ENCODE measurements at places on chromosomes 16 and 17. TPM values are rescaled to one million over a fixed set of nuclear protein-coding genes. Genes with fewer than 3 reads are reported as not detected.
A peak's percentile ranks its signal among the peaks of the same experiment; 100 is the strongest.

DNA sequence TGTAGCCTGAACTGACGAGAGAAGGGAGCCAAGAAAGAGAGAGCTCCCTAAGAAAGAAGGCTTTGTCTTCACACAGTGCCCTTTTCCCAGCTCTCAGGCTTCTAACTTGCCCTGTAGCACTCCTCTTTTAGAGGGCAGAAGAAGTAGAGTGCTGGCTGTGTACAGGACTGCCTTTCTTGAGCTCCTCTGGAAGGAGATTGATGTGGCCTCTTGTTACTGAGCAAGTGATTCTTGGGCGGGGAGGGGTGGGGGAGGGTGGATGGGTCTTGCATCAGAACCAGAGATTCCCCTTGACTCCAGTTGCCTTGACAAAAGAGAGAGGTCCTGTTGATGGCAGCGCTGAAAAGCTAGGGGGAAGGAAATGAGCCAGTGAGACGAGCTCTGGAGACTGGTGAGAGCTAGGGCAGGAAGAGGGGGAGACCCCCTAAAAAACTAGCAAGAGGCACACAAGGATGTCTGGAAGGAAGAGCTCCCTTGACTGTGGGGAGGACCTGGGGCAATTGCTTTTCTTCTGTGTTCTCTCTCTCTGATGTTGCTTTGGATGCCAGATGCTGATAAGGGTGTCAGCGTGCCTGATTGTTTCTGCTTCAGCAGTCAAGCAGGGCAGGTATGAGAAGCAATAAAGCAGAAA is 18.4 kb downstream of the GPR179 start:
- ATAC-seq = no peak

DNA sequence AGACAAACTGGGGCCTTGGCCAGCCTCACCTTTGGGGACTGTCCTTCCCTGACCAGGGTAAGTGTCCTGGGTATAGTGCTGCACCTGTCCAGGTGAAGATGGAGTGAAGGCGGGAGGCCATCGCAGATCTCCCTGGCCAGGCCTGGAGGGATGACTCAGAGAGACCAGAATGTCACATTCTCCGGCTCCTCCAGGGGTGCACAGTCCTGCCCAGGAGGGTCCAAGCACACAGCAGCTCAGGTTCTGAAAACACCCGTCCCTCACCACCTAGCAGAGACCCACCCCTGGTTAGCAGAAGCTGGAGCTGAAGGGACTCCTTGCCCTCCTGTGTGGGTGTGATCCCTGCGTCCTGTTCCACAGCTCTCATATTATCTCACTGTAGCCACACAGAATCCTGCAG is 21.9 kb downstream of the FA2H start:
- no peak for ATAC-seq

GRCh38 chr16:426115-426905 is 861 bp downstream of the RAB11FIP3 start:
- no peak for ATAC-seq

GRCh38 chr16:31148281-31148728 is 1.6 kb downstream of the PRSS36 start:
- peak; percentile 81 for ATAC-seq

DNA sequence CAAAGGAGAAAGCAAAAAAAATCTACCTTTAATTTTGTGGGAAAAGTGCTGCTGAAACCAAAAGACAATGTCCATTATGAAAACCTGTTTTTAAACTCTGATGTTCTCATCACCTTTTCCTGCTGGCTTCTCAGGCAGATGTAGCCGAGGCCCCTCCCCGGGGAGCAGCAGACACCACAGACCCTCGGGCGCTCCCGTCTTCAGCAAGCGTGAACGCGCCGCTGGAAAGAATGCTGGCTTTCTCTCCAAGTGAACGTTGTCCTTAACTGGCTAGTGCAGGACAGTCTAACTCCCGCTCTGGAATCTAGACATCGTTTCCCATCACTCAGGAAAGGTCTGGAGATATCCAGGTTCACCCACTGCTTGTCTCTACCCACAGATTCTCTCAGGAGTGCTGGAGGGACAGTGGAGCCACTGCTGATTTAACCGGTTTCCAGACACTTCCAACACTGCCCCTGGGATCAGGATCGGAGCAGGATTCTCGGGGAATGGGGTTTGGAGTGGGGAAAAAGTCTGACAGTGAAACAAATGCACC is 211.2 kb downstream of the RBFOX3 start:
- ATAC-seq = no peak

GRCh38 chr17:50280801-50281441 is 6.7 kb downstream of the TMEM92 start:
- ATAC-seq = no peak

DNA sequence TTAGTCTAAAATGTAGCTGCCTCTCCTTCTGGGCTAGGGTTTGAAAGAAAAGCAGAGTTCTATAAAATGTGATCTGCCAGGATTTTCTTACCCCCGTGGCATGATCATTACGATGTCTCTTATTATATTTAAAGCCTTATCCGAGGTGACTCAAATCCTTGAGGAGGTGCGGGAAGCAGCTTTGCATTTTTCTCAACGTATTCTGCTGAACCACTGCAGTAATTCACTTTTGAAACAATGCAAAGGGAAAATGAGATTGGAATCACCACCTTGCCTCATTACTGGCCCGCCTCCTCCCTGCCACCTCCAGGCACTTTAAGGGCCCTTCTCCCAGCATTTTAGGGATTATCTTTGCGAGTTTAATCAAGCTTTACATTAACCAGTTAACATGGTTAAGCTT is 9.7 kb upstream of the NOG start:
- no peak for ATAC-seq

DNA sequence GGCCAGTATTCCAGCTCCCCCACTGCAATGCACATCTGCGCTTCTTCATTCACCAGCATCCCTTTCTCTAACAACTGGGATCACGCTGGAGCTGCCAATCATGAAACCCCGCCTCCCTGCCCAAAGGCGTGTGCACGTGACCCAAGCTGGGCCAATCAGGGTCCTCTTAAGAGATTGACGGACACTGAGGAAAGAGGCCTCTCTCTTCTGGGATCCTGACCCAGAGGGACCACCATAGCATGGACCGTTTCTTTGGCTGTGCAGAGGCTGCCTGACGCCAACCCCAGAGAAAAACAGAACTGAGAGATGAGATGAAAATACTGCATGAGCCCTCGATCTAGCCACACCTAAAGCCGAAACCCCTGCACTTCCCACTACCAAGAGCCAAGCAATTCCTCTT is 32.0 kb downstream of the COTL1 start:
- no peak for ATAC-seq

GRCh38 chr16:81624760-81625543 is 154.1 kb upstream of the PLCG2 start:
- ATAC-seq = peak; percentile 86

DNA sequence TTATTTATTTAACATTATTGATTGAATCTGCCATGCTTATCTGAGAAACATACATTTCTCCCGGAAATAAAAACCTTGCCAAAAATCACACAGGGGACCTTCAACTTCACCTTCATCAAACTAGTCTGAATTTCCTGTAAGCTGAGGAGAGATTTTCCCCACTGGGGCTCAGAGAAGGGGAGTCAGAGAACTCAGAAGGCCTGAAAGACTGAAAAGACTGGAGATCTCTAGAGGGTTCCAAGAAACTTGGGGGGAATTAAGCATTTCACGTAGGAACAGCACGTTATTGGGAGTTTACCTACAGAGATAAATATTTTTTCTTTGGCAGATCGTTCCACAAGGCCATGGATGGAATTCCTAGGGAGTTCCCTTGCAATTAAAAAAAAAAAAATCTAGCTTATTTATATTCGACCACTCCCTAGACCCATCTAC is 528 bp upstream of the NOL11 start:
- ATAC-seq = no peak

DNA sequence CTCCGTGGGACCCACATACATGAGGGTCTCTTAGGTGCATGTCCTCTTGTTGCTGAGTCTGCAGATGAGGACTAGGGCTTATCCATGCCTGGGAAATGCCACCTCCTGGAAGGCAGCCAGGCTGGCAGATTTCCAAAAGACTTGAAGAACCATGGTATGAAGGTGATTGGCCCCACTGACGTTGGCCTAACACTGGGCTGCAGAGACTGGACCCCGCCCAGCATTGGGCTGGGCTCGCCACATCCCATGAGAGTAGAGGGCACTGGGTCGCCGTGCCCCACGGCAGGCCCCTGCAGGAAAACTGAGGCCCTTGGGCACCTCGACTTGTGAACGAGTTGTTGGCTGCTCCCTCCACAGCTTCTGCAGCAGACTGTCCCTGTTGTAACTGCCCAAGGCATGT is 38.2 kb upstream of the IL21R start:
- peak; percentile 22 for ATAC-seq

DNA sequence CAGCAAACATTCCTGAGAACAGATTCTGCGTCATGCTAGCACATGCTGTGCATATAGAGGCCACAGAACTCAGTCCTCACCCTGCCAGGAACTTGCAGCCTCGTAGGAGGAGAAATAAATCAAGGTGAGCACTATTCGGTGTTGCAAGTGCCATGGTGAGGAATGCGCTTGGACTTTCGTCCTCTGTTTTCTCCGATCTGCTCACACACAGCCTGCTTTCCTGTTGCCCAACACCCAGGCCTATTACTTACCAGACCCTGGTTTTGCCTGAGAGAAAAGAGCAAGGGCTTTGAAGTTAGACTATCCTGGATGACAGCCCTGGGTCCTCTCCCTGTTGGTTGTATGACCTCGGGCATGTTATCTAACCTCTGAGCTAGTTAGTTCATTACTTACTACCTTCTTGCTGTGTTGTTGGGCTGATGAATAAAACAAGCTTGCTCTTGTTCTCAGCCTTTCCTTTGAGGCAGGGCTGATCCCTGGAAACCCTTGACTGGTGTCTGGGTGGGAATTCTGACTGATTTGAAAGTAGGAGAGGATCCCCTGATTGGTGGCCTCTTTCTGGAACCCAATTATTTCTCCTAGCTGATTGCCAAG is 2.9 kb downstream of the ACSF2 start:
- peak; percentile 79 for ATAC-seq

- ATAC-seq = no peak
Observed at GRCh38 chr16:85423631-85424030, 189.5 kb upstream of the GSE1 start.

DNA sequence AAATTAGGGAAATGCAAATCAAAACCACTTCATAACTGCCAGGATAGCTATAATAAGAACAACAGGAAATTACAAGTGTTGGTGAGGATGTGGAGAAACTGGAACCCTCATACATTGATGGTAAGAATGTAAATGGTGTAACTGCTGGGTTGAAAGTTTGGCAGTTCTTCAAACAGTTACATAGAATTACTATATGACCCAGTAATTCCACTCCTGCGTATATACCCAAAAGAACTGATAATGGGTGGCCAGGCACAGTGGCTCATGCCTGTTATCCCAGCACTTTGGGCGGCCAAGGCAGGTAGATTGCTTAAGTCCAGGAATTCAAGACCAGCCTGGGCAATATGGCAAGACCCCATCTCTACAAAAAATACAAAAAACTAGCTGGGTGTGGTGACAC is 4.5 kb upstream of the CMTM4 start:
- no peak for ATAC-seq

DNA sequence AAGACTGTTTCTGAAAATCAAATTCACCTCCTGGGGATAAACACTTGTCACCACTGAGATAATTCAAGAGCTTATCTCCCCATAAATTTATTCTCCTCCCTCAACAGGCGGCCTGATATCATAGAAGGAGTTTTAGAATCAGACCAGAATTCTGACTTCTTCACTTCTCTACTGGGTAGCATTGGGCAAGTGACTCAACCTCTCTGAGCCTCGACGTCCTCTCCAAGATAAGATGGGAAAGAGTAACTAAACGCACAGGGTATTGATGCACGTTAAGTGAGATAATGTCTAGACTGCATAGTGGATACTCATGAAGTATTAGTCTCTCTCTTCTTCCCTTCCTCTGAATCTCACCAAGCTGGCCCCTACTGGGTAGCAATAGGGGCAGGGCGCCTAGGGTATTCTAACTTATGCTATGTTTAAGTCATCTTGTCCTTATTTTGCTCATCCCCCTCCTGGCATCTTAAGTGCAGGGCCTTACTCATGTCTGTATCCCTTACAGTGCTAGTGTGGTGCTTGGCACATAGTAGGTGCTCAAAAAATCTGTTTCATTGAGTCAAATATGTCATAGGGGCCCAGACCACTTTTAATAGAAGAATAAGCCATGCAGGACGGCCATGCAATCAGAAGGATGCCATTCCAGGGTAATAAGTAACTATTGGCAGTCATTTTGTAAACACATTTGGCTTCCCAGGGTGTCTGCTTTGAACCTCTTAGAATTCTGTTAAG is 476.4 kb upstream of the CCL2 start:
- ATAC-seq = no peak

- no peak for ATAC-seq
Observed at GRCh38 chr16:1789643-1790045, 3.9 kb downstream of the IGFALS start.

GRCh38 chr16:27566417-27566816 is 16.5 kb downstream of the KATNIP start:
- ATAC-seq = peak; percentile 76

DNA sequence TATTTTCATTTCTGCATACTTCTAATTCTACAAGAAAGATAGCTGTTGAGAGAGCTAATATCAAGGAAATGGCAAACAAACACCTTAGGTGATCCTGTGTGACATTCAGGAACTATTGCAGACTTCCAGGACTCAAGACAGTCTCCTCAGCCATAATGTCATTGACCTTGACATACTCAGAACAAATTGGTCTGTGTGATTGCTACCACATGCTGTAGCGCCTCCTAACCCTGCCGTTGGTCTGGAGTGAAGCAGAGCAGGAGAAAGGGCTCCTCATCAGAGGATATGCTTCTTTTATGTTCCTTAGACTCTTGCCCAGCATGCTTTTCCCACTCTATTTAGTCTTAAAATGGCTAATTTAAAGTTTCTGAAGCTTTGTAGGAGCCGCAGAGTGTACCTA is 194.2 kb upstream of the TBX2 start:
- ATAC-seq = no peak

The COL1A1 gene
- total RNA-seq = 42.7 TPM

The TNFRSF13B gene
- total RNA-seq = 0.28 TPM

The SLC5A11 gene
- total RNA-seq = not detected

The ABAT gene
- 4.2 TPM for total RNA-seq

The EPX gene
- not detected for total RNA-seq

The KRTAP29-1 gene
- not detected for total RNA-seq

The PYY gene
- not detected for total RNA-seq

The PRR29 gene
- not detected for total RNA-seq

Data from esophagus mucosa (tissue), 1 donor.